ENCODE measurements at places on chromosomes 12 and 14.

DNA sequence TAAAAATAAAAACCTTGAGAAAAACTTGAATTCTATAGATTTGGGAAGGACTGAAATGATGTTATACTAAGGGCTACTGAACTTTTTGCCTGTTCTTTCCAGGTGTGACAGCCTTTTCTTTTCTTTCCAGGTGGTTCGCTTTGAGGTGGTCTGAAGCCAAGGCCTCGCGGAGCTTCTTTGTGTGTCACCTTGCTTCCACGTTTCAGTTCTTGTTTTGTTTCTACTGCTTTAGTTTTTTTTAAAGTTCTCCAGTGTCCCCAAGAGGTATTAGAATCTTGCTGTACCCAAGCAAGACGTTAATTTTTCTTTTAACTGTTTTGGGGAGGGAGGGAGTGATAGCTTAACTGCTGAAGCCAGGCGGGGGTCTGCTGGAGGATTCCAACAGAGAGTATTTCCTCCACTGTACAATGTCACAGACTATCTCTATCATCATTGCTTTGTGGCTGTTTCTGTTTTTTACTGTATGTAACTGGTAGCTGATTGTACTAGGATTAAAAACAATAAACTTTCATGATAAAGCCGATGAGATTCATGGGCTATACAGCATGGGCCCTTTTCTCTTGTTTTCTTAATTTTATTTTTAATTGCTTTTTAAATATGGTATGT, 40.2 kb downstream of the PROX2 start:
- no peak for DNase-seq

DNA sequence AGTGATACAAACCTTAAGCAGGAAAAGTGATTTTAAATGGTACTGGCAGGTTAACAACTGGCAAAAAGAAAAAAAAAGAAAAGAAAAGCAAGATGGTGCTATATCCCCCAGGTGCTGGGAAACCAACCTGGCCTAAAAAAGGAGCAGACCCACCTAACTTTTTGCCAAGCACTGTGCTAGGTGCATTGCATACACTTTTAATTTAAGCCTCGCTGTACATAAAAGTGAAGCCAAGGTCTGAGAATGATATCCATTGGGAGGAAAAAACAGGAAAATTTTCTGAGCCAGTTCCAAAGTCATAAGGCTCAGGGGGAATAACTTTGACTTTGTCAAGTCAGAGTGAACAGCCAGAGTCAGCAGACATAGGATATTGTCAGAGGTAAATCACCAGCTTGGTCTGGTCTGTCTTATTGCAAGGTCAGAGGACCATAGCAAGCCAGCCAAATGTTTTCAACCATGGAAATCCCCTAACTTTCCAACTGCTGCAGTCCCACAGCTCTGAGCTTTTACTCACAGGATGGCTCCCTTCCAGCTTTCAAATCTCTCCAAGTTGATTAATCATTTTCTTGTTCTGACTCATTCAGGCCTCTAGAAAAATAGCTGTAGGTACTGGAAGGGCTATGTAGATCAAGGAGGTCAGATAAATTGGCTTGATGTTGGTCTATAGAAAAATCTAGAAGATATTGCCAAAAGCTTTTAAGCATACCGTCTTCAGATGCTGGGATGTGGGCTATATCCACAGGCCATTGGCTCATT, 412.9 kb downstream of the RAD51B start:
- peak; percentile 79 for DNase-seq

GRCh38 chr12:54592316-54592715, 3.9 kb upstream of the PPP1R1A start:
- DNase-seq: peak; percentile 31

DNA sequence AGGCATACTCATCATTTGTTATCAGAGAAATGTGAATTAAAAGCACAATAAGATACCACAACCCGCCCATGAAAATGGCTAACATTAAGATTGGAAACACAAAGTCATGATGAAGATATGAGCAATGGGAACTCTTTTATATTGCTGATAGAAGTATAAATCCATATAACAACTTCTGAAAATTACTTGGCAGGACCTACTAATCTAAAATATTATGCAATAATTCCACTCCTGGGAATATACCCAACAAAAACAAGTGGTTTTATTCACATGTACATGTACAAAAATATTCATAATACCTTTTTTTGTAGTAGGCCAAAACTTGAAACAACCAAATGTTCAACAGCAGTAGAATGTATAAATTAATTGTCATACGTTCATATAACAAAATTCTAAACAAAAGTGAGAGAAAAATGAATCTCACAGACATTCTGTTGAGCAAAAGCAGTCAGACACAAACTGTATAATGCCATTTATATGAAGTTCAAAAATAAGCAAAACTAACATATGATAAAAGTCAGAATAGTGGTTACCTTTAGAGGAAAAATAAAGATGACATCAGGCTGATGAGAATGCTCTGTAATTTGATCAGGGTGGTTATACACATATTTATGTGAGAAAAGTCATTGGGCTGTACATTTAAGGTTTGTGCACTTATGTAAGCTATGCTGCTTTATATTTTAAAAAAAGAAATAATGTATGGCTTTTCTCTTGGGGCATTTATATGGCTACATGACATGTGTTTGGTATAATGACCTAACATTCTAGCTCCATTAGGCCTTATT, 309.2 kb upstream of the KITLG start:
- DNase-seq: no peak

GRCh38 chr14:38883127-38883526, 219.9 kb downstream of the SEC23A start:
- no peak for DNase-seq

DNA sequence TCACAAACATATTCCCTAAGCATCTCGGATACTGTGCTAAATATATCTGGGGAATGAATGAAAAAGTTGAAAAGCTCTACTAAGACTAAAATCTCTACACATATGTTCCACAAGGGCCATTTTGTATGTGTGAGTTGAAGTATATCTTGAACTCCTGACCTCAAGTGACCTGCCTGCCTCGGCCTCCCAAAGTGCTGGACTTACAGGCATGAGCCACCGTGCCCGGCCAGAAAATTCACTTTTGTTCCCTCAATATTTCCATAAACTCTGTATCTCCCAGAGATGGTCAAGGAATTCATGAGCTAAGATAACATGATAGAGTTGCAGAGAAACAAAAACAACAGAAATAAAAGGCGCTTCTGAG, 1.5 kb upstream of the TUBA1C start:
- no peak for DNase-seq

- no peak for DNase-seq
Measured at GRCh38 chr14:101511620-101512375, 49.5 kb upstream of the DIO3 start.

GRCh38 chr12:2625289-2625612, 169.5 kb upstream of the FKBP4 start:
- DNase-seq: no peak

GRCh38 chr14:21108791-21109190, 7.9 kb downstream of the TMEM253 start:
- no peak for DNase-seq

GRCh38 chr12:111122458-111122878, 202.1 kb upstream of the MYL2 start:
- DNase-seq: no peak

GRCh38 chr14:79062226-79062625, 892.1 kb downstream of the NRXN3 start:
- DNase-seq: no peak

- DNase-seq: no peak
Measured at GRCh38 chr12:11743423-11744409, 94.2 kb downstream of the ETV6 start.

DNA sequence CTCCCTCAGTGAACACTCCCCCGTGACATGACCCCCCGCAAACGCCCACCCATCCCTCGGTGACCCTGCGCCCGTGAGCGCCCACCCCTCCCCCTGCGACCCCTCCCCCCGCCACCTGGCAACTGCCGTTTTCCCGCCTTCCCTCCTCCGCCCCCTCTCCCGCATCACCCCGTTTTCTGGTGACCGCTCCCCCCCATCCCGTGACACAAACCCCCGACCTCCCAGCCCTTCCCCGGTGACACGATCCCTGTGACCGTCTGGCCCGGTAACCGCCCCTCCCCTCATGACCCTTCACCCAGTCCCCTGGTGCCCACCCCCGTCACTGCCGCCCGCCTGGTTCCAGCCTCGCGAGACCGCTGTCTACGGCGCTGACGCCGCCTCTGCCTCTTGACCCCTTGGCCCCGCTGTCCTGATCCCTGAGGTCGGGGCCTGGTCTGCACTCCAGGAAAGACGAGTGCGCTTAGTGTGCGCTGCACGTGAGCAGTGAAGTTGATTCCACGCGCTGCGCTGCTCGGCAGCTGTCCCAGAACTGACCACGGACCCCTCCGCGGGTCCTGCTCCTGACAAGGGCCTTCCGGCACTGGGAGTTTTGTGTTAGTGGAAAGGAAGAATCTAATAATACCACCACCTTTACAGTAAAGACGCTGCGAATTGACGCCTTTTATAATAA, 59.4 kb downstream of the DDX51 start:
- peak; percentile 72 for DNase-seq

GRCh38 chr12:6088921-6089747, 35.3 kb downstream of the VWF start:
- DNase-seq: no peak

GRCh38 chr12:14803830-14804160, 325 bp downstream of the C12orf60 start:
- no peak for DNase-seq

DNA sequence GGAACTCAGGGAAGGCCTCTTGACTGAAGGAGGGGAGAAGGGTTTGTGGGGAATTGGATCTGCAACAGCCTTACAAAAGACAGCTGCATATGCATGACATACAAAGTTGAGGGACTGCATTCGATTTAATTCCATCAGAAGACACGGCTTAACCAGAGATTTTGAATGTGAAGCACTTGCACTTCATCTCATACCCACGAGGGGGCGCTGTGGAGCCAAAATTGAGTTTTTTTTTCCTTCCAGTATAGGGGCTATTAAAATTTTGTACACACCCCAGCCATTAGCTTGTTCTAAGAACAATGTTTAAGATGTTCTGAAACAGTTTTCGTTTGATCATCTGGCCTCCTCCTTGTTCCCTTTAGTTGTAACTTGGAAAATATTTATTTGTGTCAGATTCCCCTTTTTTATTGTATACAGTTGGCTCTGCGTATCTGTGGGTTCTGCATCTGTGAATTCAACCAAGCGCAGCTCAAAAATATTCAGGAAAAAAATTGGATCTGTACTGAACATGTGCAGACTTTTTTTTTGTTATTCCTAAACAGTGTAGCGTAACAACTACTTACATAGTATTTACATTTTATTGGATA, 1.6 kb downstream of the SUDS3 start:
- DNase-seq: peak; percentile 71

GRCh38 chr14:21267886-21268616, 1.2 kb downstream of the HNRNPC start:
- DNase-seq: no peak

- no peak for DNase-seq
Measured at GRCh38 chr14:100588671-100589070, 1.5 kb upstream of the BEGAIN start.

DNA sequence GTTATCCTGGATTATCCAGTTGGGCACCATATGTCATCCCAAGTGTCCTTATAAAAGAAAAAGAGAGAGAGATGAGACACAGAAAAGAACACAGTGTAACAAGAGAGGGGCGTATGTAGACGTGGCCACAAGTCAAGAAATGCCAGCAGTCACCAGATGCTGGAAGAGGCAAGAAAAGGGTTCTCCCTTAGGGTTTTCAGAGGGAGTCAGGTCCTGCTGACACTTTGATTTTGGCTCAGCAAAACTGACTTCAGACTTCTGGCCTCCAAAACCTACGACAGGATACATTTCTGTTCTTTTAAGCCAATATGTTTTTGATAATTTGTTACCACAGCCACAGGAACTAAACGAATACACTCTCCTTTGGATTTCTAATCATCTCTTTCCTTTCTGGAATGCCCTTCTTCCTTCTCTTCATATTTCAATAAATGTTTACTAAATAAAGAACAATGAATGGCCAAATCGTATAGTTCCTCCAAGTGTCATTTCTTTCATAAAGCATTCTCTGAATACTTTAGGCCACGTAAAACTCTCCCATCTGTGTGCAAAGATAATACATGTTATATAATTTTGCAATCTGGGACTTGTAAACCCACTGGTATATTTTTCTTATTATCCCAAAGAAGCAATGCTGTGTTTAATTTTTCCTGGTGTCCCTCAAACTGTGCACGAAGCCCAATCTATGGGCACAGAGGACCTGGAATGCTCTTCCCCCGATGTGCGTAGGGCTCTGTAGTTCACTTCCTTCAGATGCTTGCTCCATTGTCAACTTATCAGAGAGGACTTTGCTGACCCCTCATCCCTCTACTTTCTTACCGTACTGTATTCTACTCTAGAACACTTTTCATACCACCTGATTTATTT, 303.6 kb downstream of the CEP128 start:
- peak; percentile 6 for DNase-seq

DNA sequence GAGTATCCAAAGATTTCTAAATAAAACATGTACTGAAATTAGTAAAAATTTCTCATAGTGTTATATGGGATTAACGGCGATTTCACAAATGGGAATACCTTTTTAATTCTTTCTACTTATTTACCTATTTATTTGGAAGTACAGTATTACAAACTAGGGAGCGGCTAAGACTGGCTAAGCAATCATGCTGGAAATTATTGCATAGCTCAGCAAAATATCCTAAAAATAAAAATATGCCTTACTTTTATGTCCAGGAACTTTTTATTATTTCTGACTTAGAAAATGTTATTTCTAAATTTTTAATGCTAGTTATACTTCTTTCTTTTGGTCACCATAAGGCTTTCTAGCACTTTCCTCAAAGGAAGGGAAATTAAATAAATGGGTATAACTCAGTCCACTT, 36.5 kb upstream of the PTCSC3 start:
- no peak for DNase-seq

DNA sequence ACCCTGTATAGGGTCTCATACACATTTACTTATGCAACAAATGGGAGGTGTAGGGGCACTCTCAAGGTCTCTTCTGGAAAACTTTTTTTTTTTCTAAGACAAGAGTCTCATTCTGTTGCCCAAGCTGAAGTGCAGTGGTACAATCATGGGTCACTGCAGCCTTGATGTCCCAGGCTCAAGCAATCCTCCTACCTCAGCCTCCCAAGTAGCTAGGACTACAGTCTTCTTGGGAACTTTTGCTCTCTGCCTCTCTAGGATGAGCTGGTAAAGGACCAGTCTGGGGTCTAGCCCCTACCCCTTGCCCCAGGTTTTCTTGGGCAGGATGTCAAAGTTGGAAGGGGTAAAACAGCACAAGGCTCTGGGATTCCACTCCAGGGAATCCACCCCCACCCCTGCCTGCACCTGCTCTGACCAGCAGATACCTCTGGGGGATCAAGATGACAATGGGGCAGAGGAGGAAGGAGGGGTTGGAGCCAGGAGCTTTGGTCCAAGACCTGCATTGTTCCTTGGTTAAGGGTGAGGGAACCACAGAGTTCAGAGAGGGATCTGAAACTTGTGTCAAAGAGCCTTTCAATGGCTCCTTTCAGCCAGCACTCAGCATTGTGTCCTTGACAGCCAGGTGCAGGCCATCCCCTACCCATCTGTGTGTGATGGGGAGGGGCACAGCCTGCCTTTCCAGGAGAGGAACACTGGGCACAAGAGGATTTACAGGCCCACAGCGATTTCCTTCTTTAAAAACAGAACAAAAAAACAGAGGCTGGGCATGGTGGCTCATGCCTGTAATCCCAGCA, 12.2 kb downstream of the CTDSP2 start:
- DNase-seq: no peak

GRCh38 chr14:63974176-63974575, 121.4 kb downstream of the SYNE2 start:
- no peak for DNase-seq

Data from AG08395 (cell line).